ENCODE measurements at places on chromosomes 4 and X. TPM values are rescaled to one million over a fixed set of nuclear protein-coding genes. Genes with fewer than 3 reads are reported as not detected.

CXCL5 gene
- total RNA-seq, result 0.10 TPM

PABPC4L gene
- total RNA-seq, result not detected

POU4F2 gene
- not detected for total RNA-seq

PAQR3 gene
- total RNA-seq, result 17.3 TPM

PLAC1 gene
- total RNA-seq, result 0.51 TPM

NLGN4X gene
- not detected for total RNA-seq

RRAGB gene
- total RNA-seq, result 19.6 TPM

RTL9 gene
- total RNA-seq, result not detected

- no peak for DNase-seq
Observed at GRCh38 chrX:115337491-115338144, 48.1 kb downstream of the LUZP4 start.

DNA sequence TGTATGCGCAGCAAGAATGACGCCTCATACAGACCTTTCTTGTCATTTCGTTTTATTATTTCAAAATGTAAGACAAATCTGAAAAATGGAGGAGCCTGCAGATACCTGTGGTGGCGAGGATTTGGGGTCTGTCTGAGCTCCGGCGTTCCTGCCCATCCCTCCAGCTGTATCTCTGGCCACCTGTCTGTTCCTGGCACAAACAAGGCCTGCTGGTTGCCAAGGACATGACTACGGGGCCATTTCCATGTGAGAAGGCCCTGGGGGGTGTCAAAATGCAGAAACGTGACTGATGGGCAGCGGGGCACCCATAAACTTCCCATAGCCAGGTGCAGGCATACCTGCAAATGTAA, 591 bp upstream of the TSPAN7 start:
- no peak for DNase-seq

DNA sequence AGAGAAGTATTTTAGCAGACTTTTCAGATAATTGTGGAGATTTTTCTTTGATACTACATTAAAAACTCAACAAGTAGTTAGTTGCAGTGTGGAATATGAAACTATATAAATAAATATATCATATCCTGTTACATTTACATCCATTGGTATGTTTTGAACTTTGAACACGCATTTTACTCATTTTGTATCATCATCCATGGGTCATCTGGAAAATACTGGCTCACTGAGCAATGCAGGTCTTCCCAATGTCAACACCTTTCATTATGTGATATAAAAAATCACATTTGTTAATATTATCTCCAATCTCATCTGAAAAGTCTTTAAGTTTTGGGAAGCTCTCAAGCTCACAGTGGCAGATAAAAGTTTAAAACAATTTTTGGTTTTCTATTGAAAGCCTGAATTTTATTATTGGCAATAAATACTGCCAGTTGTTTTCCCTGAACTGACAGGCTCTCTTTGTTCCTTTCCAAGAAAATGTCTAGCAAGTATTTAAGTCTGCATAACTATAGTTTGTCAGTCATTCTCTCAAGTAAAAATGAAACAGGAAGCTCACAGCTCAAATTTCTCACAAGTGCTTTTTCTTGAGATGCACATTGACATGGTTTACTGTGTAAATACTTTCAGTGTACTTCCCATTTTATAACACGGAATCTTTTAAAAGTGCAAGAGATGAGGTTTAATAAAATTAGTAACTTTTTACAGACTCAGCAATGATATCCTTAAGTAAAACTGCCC, 183.5 kb upstream of the GPC4 start:
- DNase-seq, result no peak

- no peak for DNase-seq
Observed at GRCh38 chr4:6437826-6438238, 34.6 kb downstream of the PPP2R2C start.

- no peak for DNase-seq
Observed at GRCh38 chr4:122661176-122662160, 40.6 kb upstream of the IL21 start.

- DNase-seq, result no peak
Observed at GRCh38 chr4:120922381-120923206, at the start of gene PRDM5. Gene PRDM5 (minus strand): TSS chr4:120922726. CDS start chr4:120922608, 118 bp downstream.

GRCh38 chr4:151960449-151961230, 199.8 kb upstream of the GATB start:
- DNase-seq, result no peak

- no peak for DNase-seq
Observed at GRCh38 chrX:7068939-7069367, 78.6 kb upstream of the STS start.

DNA sequence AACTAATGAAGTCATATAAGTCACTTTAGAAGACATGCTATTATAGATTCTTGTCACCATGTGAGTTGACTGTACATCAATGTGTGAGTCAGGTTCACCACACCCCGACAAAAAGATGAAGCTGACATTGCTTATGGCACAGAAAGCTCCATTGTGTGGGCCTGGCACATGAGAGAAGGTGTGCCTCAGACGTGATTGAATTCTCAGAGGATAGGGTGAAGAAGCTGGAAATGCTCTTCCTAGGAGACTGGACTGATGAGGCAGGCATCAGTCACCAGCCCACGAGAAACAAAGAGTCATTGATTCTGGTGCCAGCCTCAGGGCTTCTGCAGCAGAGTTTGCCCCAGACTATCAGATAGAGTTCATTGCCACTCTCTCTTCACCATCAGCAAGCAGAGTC, 35.9 kb upstream of the LRAT start:
- no peak for DNase-seq

DNA sequence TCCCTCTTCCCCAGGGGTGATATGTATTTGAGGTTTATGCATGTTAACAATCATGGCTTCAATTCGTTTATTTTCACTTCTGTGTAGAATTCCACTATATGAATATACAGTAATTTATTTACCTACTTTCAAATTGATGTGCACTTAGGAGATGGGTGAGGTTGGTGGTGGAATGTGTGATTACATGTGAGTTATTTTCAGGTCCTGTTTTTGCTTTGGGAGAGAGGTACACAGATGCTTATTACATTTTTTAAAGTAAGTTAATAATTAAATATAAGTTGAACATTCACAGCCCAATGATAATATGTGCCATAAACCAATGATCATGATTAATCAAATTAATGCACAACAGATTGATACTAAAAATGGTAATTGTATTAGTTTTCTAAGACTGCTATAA, 79.5 kb downstream of the SPRY1 start:
- no peak for DNase-seq

- no peak for DNase-seq
Observed at GRCh38 chr4:151678048-151678872, 82.5 kb downstream of the GATB start.

DNA sequence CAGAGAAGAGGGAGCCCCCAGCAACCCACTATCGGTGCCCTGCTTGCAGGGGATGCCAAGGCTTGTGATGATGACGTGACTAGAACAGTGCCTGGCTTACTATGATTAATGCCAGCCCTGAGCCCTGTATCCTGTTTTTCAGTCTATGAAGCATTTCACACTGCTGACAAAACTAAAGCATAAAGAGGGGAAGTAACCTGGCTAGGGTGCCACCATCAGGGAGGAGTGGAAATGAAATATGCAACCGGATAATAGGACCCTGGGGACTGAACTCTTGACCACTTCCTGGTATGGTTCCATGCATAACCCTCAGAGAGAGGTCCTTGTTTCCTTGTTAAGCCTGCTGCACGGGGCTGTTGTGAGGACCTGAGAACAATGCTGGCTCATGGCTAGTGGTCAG, 50.3 kb downstream of the MED28 start:
- DNase-seq, result no peak

DNA sequence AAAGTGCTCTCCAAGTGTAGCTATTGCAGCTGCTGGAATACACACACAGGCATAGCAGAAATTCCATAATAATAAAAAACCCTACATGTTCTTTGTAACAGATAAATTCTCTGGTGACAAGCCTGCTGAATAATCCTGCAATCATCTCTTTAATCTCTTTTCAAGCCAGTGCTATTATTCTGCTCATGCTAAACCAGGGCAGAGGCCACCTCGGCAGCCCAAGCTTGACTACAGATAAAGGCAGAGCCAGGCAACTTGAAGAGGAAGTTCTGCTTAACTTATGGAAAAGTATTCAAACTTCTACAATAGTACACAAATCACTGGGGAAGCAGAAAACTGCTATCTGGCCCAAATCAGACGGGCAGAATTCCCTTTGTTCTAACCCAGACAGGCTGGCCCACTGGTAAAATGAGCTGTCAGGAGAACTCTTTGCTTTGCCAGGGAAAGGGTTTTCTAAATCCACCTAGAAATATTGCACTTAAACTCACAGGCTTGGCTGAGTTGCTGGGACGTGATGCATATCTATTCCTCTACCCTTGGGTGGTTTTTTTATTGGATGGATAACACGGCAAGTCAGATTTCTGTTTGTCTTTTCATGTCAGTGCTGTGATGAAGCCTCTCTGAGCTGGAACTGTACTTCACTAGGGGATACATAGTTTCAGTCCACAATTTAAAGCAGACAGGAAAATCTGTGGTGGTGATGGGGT, 70.5 kb downstream of the GATB start:
- no peak for DNase-seq

DNA sequence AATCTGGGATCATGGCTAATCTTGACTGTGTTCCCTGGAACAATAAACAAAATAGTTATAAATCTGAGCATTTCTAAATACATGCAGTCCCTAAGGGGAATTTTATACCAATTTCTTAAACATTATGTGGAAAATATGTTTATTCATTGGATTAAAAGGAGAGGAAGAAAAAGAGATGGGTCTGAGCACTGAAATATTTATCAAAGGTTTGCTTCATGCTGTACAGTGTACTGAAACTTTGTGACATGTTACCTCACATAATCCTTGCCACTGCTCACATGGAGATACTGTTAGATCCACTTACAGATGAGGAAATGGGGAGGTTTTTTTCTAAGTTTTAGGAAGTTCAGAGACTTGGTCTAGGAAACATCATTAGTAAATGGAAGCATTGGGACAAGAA, 443.6 kb downstream of the SPRY1 start:
- no peak for DNase-seq

DNA sequence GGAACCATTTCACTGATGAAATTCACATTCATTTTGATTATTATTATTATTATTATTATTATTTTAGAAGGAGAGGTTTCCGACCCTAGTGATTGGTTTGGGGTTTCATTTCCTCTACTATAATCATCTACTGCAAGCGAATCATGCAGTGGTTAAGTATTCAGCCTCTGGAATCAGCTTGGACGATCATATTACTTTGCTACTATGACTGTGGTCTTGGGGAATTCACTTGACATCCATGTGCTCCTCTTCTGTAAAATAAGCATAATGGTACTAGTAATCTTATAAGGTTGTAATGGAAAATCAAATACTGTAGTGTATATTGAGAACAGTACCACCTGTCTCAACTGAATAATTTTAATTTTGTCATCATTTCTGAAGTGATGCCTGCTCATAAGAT, 132.1 kb upstream of the SLC4A4 start:
- DNase-seq, result no peak

DNA sequence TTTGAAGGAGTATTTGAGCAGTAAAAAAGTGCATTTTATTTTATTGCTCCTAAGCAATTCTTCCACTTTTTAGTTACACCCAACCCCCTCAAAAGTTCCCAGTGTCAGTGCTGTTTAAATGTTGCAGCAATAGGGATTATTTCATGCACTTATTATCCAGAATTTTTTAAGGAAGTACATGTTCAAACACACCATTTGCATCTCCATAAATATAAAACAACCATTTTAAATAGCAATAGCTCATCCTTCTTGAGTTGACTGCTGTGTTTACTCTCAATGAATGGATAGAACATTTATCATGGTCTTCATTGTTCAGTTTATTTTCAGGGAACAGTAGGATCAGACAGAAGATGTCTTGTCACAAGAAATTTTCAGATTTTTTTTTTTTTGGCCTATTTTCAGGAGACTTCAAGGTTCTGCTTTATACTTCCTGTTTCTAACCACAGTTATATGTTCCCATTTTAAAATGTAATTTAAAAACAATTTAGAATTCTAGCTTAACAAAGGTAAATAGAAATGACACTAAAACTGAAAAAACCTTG, 171.9 kb downstream of the TMA16 start:
- no peak for DNase-seq

Data from Panc1 (cell line).